ENCODE measurements at places on chromosomes 5 and 9.

DNA sequence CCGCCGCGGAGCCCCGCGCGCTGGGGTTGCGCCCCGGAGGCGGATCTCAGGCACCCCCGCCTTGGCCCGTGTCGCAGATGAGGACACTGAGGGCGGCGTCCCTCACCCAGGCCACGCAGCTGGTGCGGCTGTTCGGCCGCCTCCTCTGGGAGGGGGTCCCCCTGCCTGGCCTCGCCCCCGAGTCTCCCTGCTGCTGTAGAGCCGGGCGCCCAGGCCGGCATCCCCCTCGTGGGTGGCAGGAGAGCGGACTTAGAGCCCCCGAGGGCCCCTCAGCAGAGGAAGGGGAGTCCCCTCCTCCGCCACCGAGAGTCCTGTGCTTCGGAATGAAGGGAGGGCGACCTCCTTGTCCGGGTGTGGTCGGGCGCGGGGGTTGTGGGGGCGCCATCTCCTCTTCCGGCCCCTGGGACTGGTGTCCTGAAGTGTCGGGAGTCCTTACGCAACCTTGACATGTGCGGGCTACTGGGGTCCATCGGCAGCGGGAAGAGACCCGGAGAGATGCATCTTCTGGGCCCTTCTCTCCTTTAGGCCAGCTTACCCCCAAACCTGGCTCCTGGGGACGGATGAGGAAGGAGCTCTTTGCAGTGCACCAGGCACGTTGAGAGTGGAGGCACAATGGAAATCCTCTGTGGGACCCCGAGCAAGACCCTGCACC, 11.7 kb upstream of the EXOSC2 start:
- no peak for DNase-seq

- no peak for DNase-seq
Measured at GRCh38 chr5:172769342-172769615, 1.7 kb downstream of the DUSP1 start.

GRCh38 chr9:70614786-70615463, 200.5 kb upstream of the KLF9 start:
- DNase-seq = no peak

- no peak for DNase-seq
Measured at GRCh38 chr5:142301540-142301939, 23.3 kb downstream of the SPRY4 start.

DNA sequence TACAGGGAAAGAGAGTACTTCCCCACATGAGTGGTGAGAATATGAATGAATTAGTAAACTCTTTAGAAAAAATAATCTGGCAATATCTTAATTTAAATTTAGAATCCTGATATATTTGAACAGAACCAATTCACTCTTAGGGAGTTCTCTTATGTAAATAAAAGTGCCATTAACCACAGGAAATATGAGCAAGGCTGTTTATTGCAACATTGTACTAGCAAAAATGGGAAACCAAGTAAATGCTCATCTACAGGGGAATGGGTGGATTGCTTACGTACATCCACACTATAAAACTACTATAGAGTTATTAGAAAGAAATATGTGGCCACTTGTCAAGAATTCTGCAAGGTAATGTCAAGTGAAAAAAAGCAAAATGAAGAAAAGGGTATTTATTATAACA, 274.5 kb downstream of the TLE1 start:
- DNase-seq = no peak

DNA sequence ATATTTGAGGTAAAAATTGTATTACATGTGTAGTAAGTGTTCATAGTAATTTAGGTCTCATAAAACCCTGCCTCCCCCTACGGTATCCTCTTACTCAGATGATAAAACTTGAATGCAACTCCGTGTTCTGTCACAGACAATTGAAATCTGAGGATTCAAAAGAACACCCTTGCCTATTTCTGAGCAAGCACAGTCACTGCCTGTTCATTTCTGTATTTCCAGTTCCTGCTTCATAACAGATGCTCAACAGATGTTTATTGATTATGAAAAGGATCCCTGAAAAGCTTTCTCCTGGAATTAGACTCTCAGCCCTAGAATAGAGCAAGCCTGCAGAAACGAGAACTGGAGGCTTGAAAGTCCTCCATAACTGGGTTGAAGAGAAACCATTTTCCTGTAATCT, 144.1 kb upstream of the SPEF2 start:
- DNase-seq = no peak

- DNase-seq = peak; percentile 48
Measured at GRCh38 chr9:16352791-16353401, 517.6 kb downstream of the BNC2 start.

DNA sequence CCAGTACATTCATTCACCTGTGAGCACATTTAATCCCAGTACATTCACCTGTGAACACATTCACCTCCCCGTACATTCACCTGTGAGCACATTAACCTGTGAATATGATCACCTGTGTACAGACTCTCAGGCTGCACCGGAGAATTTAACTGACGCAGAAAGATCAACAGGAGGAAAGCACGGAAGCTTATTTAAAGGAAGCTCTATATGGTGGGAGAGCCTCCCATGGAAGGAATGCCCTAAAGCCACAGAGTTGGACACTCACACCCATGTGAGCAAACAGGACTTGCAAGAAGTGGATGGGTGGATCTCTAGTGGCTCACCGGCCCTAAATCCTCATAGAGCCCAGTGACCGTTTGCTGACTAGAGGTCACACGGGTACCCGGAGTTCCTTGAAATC, 38.2 kb downstream of the TRIP13 start:
- DNase-seq = peak; percentile 27
